ENCODE measurements at places on chromosomes 4 and X. TPM values are rescaled to one million over a fixed set of nuclear protein-coding genes. Genes with fewer than 3 reads are reported as not detected.

CTAG2 gene
- not detected for polyA plus RNA-seq

- no peaks in the 10 kb centered on the region for H3K27me3 ChIP-seq
- no peak overlapping the region for H3K27ac ChIP-seq
- H3K36me3 ChIP-seq: no peaks in the 10 kb centered on the region
- no peaks in the 10 kb centered on the region for H3K4me1 ChIP-seq
- no peak for DNase-seq
Measured at GRCh38 chrX:39958850-39959249, 138.9 kb downstream of the BCOR start.

GRCh38 chr4:155929833-155930232 lies 23.8 kb downstream of the CTSO start:
- no peak overlapping the region for H3K27ac ChIP-seq
- H3K4me3 ChIP-seq: no peak overlapping the region
- no peak for DNase-seq
- no peaks in the 10 kb centered on the region for H3K4me1 ChIP-seq

DNA sequence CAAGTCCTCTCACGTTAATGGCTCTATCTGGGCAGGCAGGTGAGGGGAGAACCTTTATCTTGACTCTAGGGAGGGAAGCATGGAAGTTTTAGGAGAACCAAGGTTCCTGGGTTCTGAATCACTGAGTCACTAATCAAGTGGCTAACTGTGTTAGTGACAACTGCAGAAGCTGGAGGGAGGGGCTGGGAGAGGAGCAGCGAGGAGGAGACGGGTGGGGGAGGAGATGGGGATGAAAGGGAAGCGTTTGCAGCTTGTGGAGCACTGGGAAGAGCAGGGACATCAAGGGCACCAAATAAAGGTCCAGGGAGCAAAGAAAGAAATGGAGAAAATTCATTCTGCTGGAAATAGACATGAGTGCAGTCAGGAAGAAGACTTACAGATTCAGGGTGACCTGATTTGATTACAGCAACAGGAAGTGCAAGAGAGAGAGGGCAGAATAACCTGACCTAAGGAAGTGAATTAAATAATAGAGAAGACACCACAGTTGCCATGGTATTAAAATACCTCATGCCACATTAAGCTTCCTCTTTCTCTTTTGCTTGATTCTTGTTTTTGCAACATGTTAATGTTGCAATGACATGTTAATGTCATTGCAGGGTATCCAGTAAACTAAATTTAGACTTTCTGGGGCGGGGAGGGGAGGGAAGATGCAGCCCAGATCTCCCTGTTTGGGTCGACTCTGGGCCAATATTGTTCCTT lies 4.5 kb upstream of the SETD7 start:
- H3K27me3 ChIP-seq: no peaks in the 10 kb centered on the region
- H3K4me1 ChIP-seq: peaks cover 29% of the 10 kb centered on the region
- no peak overlapping the region for H3K4me3 ChIP-seq

NOA1 gene
- 23.7 TPM for polyA plus RNA-seq

AFAP1 gene
- 27.9 TPM for polyA plus RNA-seq

SEC24B gene
- polyA plus RNA-seq: 37.7 TPM

MSX1 gene
- 1.3 TPM for polyA plus RNA-seq

DNA sequence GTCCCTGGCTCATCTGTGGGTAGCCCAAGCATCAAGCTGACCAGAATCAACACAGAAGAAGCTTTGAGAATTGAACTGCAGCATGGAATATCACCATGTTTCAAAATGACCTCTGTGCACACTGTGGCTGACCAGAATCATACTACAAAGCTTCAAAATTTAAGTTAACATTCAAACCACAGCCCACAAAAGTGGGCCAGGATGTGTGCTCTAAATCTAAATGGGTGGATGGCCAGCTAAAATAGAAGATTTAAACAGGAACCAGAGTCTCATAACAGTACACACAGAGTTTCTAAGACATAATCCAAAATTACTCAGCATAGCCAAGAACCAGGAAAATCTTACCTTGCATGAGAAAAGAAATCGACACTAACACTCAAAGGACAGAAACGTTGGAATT lies 46.1 kb downstream of the KLF3 start:
- no peak overlapping the region for H3K4me3 ChIP-seq
- H3K4me1 ChIP-seq: no peaks in the 10 kb centered on the region
- no peak for DNase-seq
- no peaks in the 10 kb centered on the region for H3K36me3 ChIP-seq

GRCh38 chr4:76740866-76741662 lies 156.9 kb downstream of the SOWAHB start:
- no peak overlapping the region for H3K4me3 ChIP-seq
- no peaks in the 10 kb centered on the region for H3K4me1 ChIP-seq
- peaks cover 30% of the 10 kb centered on the region for H3K36me3 ChIP-seq
- no peak for DNase-seq

GRCh38 chr4:184747034-184747830 lies 13.3 kb upstream of the CENPU start:
- no peaks in the 10 kb centered on the region for H3K36me3 ChIP-seq
- no peaks in the 10 kb centered on the region for H3K27me3 ChIP-seq
- H3K4me3 ChIP-seq: no peak overlapping the region
- H3K27ac ChIP-seq: peak overlapping the region; percentile 79
- DNase-seq: peak; percentile 58

CPLX1 gene
- polyA plus RNA-seq: 1.8 TPM

ZBTB49 gene
- polyA plus RNA-seq: 8.9 TPM

GPAT3 gene
- polyA plus RNA-seq: 16.7 TPM

DNA sequence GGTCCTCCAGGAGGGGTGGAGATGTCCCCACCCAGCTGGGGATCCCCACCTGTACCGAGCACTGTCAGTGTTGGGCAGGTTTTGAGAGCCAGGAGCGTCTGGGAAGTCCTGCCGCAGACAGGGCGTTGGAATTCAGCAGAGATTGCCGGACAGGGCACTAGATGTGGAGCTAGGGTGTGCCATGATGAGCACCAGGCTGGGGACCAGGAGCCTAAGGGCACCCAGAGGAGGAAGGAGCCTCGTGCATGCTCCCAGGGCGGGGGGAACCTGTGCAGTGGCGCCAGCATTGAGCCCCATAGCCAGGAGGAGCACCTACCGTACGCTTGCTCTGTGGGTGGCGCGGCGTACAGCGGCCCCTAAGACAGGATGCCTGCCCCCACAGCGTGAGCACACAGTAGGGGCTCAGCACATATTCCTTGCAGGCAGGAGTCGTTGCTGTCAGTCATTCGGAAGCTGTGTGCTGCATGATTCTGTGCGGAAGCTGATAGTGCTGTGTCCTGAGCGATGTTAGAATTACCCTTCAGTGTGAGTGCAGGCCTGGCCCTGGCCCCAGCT lies 18.8 kb upstream of the TADA2B start:
- DNase-seq: no peak
- no peak overlapping the region for H3K4me3 ChIP-seq
- H3K27me3 ChIP-seq: no peaks in the 10 kb centered on the region

GRCh38 chr4:72546456-72546855 lies 22.6 kb downstream of the ADAMTS3 start:
- no peak overlapping the region for H3K4me3 ChIP-seq
- DNase-seq: no peak
- H3K4me1 ChIP-seq: no peaks in the 10 kb centered on the region

SPIN3 gene
- polyA plus RNA-seq: 27.3 TPM

DNA sequence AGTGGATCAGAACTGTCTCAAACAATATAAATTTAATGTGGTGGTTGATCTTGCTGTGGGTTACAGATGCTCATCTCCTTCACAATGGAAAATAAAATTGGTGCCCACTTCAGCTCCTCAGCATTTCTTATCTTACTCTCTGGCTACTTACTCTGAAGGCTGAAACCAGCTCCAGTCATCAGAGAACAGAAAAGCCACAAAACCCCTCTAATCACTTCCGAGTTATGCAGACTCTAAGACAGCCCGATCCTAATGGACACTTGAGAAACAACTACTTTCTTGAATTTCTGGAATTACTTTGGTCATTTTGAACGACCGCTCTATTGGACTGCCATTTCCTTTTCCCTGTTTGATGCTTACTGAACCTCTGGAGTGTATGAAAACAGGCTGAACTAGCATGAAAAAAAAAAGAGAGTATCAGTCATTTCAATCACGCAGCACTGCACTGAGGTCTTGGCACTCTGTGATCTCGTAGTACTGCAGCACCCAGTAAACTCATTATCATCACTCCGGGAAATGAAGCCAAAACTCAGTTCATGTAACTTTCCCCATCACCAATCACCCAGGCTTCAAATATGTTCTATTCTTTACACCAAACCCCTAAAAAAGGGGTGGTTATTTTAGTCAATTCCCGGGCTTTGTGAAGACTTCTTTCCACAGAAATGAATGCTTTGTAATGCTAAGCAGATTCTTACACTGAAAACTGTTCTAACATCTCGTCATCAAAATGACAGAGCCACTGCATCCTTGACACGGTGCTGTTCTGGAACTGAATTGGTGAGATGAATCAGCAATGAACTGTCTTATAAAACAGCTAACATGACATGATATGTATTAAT lies 54.5 kb downstream of the TSPAN5 start:
- H3K4me3 ChIP-seq: no peak overlapping the region
- H3K36me3 ChIP-seq: no peaks in the 10 kb centered on the region
- H3K27me3 ChIP-seq: no peaks in the 10 kb centered on the region
- H3K4me1 ChIP-seq: no peaks in the 10 kb centered on the region
- no peak overlapping the region for H3K27ac ChIP-seq

GRCh38 chr4:102832667-102833066 lies 5.3 kb upstream of the UBE2D3 start:
- no peak overlapping the region for H3K27ac ChIP-seq
- peaks cover 17% of the 10 kb centered on the region for H3K4me1 ChIP-seq
- no peaks in the 10 kb centered on the region for H3K36me3 ChIP-seq
- no peak overlapping the region for H3K4me3 ChIP-seq

DNA sequence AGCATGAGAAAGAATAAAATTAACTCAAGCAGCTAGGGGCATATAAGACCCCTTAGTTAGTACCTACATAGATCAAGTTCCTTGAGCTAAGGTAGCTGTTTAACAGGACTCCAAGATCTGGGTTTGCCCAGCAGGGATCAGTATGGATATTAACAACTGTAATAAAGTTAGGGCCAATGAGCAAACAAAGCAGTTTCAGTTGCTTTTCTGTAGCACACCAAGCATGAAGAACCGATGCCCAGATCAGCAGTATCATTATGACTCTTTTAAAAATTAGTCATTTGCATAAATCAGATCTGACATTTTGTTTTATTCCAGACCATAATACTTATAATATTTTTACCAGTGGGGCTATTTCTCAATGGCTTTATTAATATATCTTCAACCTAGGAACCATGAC lies 80.9 kb downstream of the C4orf33 start:
- no peaks in the 10 kb centered on the region for H3K36me3 ChIP-seq
- no peaks in the 10 kb centered on the region for H3K27me3 ChIP-seq
- H3K4me1 ChIP-seq: no peaks in the 10 kb centered on the region
- H3K27ac ChIP-seq: no peak overlapping the region

- no peaks in the 10 kb centered on the region for H3K36me3 ChIP-seq
- H3K27ac ChIP-seq: no peak overlapping the region
- no peak overlapping the region for H3K4me3 ChIP-seq
- H3K27me3 ChIP-seq: no peaks in the 10 kb centered on the region
Measured at GRCh38 chr4:98528882-98529281, 129.5 kb downstream of the TSPAN5 start.

DNA sequence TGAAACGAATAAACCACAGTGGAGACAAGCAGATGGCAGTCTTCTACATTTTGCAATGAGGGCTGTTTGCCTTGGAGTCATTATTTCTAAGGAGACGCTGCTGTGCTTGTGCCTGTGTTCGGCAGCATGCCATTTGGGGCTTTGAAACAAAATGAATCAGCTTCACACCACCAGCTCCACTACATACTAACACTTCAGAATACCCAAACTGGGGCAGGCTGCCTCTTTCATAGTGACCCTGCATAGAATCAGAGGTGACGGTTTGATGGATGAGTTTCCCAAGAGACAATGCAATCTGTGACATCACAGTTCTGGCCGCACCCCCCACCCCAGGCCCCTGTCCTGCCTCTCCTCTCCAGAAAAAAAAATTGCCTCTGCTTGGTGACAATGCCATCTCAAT lies 57.1 kb upstream of the MID1 start:
- H3K36me3 ChIP-seq: no peaks in the 10 kb centered on the region
- H3K27ac ChIP-seq: no peak overlapping the region
- H3K4me3 ChIP-seq: no peak overlapping the region

GRCh38 chr4:40046311-40046980 lies 10.2 kb upstream of the N4BP2 start:
- peaks cover 5% of the 10 kb centered on the region for H3K4me1 ChIP-seq
- DNase-seq: no peak
- peak overlapping the region; percentile 45 for H3K27ac ChIP-seq

DNA sequence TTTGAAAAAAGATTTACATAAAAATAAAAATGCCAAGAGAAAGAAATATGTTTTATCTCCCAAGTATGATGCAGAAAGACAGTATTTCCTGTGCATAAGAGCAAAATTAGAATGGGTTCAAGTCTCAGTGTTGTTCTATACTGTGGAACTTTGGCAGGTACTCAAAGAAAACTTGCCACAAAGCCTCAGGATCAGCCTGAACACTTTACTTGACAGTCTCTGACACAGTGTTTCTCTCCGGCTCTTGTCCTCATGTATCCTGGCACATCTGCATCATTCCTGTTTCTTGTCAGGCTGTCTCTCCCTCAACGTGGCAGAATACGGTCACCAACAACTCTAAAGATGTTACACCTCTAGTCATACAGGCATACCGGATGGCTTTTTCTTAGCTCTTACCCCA lies 273.7 kb downstream of the ARHGAP24 start:
- H3K4me3 ChIP-seq: no peak overlapping the region
- H3K4me1 ChIP-seq: peaks cover 29% of the 10 kb centered on the region
- no peaks in the 10 kb centered on the region for H3K36me3 ChIP-seq
- no peaks in the 10 kb centered on the region for H3K27me3 ChIP-seq

Measured in left lung (tissue), 14 donors.